Foreskin fibroblast (primary cell): ENCODE measurements at places on chromosomes 7 and 10.

DNA sequence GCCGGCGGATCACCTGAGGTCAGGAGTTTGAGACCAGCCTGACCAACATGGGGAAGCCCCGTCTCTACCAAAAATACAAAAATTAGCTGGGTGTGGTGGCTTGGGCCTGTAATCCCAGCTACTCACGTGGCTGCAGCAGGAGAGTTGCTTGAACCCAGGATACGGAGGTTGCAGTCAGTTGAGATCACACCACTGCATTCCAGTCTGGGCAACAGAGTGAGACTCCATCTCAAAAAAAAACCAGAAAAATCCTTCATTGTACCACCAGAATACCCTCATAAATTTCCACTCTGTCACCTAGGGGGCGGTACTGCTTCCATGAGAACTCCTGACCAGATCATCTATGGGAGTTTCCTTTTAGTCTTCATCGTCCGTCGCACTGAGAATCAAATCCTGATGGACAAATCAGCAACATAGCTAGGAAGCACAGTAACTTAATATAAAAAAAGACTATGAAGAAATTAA is 225.8 kb upstream of the KLF14 start:
- no peak for DNase-seq

GRCh38 chr7:138460176-138460648 is at the start of gene TRIM24:
Gene TRIM24, plus strand, starts transcription at chr7:138460259. Its CDS starts 290 bp downstream, at chr7:138460549.
- DNase-seq, result no peak

DNA sequence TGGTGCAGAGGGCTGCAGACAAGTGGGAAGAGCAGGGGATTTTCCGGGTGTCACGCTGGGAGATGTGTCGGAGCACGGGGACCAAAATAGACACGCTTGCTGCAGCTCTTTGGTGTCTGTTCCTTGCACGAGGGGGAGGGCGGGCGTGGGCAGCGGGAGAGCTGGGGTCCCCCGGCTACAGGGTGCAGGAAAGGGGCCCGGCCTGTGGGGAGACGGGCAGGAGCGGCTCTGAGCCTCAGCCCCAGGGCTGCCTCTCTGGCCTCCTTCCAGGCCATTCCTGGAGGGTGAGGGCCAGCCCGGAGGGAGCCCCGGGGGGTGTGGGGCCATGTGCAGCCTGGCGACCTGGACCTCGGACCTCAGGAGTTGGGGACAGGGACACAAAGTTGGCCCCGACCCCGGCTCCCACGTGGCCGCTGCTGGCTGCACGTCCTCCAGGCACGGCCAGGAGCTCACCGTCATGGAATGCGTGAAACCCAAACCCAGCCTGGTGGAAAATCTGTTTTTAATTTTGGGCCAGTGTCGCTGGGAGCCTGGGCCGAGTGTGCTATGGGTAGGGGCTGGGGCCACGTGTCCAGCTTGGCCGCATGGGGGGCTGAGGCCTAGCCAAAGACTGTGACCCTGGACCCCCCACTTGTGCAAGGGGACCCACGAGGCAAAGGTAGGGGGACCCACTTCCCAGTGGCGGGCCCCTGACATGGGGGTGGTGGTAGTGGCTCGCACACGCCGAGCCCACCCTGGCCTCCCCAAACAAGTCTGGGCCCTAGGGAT is 6.6 kb downstream of the TTYH3 start:
- DNase-seq, result peak; percentile 77

GRCh38 chr7:90166153-90166552 is 11.9 kb downstream of the STEAP1 start:
- DNase-seq, result no peak

DNA sequence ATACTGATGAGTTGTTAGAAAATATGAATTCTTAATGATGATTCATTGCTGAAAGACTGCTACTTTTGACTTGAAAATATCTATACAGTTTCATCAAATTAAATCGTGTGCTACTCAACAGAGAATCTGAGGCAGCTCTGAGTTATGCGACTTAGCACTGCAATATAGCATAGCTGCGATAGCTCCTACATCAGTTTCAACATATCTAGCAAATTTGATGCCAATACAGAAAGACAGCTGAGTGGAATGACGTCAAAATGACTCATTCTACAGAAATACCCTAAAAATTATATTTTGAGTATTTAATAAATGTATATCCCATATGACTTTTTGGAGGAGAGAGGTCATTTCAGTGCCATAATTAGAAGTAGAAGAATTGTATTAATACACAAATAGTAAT is 1.1 kb upstream of the TARP start:
- DNase-seq, result no peak

- no peak for DNase-seq
Observed at GRCh38 chr7:134771111-134771510, 8.3 kb upstream of the CALD1 start.

- no peak for DNase-seq
Observed at GRCh38 chr7:47188136-47188535, 393.8 kb downstream of the TNS3 start.

DNA sequence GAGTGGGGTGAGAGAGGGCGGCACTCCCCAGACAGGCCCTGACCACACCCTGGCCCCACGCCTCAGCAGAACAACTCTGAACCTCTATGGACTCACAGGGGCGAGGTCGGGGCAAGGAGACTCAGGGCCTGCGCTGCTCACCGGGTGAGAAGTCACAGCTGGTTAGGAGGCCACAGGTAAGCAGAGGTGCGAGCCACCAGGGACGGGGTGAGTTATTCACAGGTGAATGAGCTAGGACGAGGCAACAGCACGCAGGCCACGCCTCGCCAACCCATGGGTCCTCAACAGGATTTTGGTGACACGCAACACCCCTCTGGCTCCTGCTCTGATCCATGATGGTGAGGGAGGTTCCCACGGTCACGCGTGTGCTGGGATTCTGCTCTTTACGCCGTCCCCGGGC is 202.5 kb downstream of the ADARB2 start:
- DNase-seq, result no peak

- DNase-seq, result no peak
Observed at GRCh38 chr7:112714917-112715316, 75.3 kb downstream of the TMEM168 start.

DNA sequence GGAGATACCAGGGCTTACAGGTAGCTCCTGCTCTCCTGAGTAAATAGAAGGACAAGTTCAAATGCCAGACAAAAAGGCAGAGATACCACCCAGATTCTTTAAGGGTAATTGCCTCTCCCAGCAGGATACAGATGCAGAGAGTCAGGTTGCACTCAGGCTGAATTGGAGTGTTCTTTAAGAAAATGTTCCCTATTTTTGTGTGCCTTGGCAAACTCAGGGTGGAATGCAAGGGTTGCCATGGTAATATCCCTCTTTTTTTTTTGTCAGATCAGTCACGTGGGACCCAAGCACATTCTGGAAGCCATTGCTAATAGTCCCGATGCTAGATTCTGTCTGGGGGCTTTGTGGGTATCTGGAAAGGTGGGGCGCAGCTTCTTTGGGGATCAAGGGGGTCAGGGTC is 628.0 kb downstream of the CALN1 start:
- no peak for DNase-seq

DNA sequence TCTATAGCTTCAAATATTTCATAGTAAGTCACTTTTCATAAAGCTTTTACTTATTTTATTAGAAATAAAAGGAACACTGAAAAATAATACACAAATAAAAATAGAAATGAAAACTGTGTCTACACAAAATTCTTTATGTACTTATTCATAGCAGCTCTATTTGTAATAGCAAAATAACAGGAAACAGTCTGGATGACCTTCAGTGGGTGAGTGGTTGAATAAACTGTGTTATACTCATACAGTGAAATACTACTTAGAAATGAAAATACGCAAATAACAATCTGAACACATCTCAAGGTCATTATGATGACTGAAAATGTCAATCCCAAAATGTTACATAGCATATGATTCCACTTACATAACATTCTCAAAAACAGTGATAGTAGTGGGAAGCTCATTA is 138.7 kb upstream of the PCLO start:
- peak; percentile 64 for DNase-seq

DNA sequence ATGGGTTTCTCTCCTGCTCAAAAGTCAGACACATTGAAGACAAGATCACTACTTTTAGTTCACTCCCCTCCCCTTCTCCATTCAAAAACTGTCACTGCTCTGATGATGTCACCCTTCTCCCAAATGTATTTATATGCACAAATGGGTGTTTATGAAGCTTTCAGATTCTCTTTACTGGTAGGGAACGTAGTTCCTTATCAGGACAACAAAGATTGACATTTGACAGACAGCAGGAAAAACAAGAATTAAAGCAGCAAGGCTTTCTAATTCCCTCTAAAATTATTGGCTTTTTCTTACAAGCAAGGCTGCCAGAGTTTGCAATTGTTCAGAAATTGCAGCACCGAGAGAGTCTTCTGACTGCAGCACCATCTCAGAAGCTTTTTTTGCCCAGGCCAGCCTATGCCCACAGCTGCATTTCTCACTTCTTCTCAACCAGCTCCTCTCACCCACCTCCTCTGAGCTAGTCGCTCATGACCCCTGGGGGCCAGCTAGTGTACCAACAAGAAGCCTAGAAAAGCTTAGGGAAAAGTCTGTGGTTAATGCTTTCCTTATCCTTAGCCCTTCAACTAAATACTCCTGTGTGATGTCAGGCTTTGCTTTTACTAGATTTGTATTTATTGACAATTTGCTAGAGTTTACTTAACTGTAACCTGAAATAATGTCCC is 265.1 kb downstream of the HTR7 start:
- DNase-seq, result peak; percentile 79
